ENCODE measurements at places on chromosomes 7 and 10. TPM values are rescaled to one million over a fixed set of nuclear protein-coding genes. Genes with fewer than 3 reads are reported as not detected.

The LBX1 gene
- not detected for total RNA-seq

- H3K27me3 ChIP-seq: no peaks in the 10 kb centered on the region
- peaks cover 7% of the 10 kb centered on the region for H3K4me1 ChIP-seq
- DNase-seq: no peak
- H3K27ac ChIP-seq: no peak overlapping the region
- H3K36me3 ChIP-seq: no peaks in the 10 kb centered on the region
- no peak overlapping the region for H3K4me3 ChIP-seq
These were observed 4.6 kb downstream of the STEAP2 start for GRCh38 chr7:90216080-90216674.

DNA sequence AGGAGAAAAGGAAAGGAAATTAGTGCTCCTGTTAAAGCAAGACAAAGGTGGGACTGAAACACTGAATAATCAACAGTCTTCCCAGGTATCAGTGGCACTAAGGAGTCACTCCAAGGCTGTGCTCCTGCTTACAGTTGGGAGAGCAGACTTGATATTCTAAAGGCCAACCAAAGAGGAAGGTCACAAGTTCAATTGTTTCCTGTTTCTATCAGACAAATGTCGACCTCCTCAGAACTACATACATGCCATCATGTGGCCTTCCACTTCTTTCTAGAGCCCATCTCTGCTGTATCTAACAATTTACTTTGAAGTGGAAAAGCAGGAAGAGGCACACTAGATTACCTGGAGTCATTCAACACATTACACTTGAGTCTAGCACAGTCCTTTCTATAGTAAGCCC is 3.4 kb downstream of the ZNF239 start:
- no peak overlapping the region for H3K4me3 ChIP-seq
- DNase-seq: no peak
- no peaks in the 10 kb centered on the region for H3K4me1 ChIP-seq
- H3K36me3 ChIP-seq: no peaks in the 10 kb centered on the region
- no peak overlapping the region for H3K27ac ChIP-seq

DNA sequence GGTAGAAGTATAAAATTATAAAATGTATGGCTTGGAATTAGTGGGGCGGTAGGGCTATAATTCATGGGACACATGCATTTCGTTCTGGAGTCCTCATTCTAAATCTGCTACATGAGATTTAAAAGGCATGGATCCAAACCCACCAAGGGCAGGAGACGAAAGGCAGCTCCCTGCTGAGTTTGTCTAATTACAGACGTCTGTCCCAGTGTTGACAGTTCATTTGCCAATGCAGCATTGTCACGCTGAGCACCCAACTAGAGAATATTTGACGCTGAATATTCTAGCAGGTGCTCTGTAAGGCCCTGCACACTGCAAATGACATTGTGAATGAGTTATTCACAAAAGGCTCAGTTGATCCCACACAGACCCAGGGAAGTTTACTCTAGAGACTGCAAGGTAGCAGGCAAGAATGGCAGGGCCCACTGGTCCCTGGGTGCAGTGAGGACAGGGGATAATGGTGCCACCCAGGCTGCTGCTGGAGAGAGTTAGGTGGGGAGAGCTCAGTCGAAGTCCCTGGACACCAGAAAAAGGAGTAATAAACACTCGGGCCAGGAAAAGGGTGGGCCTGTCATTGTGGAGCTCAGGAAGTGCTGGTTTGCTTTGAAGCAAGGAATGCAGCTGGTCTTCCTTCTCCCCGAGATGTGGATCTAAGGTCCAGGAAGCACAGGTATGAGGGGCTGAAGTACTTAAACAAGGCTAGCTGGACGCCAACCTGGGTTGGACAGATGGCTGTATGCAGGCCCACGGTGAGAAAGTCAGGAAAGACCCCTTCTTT is 75.0 kb upstream of the JCAD start:
- H3K36me3 ChIP-seq: no peaks in the 10 kb centered on the region
- H3K27me3 ChIP-seq: no peaks in the 10 kb centered on the region
- no peaks in the 10 kb centered on the region for H3K4me1 ChIP-seq
- H3K27ac ChIP-seq: no peak overlapping the region
- no peak for DNase-seq
- H3K4me3 ChIP-seq: no peak overlapping the region

DNA sequence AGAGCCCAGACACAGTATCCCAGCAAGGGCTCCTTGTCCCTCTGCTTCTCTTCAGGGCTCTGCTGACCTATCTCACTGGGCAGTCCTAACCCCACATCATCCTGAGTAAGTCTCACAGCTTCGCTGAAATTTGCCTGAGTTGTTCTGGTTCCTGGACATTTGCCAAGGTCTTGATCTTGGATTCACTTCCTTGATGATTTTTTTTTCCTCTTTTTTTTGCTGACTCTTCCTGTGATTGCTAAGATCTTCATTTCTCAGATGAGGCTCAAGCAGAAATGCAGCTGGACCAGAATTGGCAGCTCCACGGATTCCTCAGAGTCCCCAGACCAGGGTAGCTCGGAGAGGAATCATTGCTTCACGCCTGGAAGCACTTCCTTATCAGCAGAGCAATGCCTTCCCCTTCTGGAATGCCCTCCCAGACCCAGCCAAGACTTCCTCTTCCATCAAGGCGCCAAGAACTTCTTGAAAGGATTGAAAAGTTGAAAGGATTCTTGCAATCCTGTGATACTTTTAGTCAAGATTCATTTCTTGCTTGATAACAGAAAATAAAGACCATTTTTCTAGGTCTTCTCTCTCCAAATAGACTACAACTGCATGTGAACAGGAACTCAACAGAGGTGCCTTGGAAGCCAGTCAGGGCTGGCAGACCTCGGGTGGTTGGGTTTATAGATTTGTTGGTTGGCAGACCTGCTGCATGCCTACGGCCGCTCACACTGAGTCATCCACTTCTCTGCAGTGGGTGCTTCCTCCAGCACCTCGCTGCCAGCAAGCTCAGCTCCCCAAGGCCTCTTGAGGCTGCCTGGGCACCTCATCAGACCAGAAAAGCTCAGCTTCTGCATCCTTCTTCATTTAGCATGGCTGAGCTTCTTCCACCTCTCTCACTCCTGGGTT is 8.8 kb upstream of the AFAP1L2 start:
- H3K4me1 ChIP-seq: no peaks in the 10 kb centered on the region
- no peaks in the 10 kb centered on the region for H3K27me3 ChIP-seq
- H3K27ac ChIP-seq: no peak overlapping the region

DNA sequence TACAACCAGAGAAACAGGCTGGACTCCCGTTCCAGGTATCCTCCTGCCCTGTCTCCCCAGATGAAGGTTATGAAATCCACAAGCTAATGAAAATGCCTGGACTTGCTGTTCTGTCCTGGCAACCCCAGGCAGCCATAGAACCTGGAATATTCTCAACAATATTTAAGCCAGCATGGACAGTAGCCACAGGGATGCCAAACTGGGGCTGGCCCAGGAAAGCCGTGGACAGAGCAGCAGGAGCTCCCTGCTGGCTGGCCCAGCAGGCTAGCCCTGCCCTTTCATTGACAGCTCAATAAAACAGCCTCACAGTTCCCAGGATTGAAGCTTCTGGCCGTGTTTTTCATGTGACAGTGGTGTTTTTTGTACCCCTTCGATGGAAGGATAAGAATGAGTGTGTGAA is 230.6 kb downstream of the BMPER start:
- no peak overlapping the region for H3K4me3 ChIP-seq
- DNase-seq: no peak
- no peak overlapping the region for H3K27ac ChIP-seq
- no peaks in the 10 kb centered on the region for H3K36me3 ChIP-seq

DNA sequence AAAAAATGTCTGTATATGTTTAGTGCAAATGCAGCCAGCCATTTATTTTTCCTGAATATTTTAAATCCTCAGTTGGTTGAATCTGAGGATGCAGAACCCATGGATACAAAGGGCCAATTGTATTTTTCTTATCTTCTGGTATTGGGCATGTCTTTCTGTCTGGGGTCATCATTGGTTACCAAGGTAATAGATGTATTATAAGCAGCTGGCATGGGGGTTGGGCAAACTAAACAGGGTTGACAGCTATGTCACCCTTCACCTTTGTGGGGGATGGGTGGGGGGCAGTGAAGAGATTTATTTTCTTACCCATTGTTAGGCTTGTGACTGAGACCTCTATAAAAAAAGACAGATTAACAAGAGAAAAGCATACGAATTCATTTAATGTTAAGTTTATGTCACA is 38.8 kb downstream of the CDHR3 start:
- no peaks in the 10 kb centered on the region for H3K4me1 ChIP-seq
- no peak for DNase-seq
- no peak overlapping the region for H3K27ac ChIP-seq
- H3K36me3 ChIP-seq: no peaks in the 10 kb centered on the region
- no peaks in the 10 kb centered on the region for H3K27me3 ChIP-seq

DNA sequence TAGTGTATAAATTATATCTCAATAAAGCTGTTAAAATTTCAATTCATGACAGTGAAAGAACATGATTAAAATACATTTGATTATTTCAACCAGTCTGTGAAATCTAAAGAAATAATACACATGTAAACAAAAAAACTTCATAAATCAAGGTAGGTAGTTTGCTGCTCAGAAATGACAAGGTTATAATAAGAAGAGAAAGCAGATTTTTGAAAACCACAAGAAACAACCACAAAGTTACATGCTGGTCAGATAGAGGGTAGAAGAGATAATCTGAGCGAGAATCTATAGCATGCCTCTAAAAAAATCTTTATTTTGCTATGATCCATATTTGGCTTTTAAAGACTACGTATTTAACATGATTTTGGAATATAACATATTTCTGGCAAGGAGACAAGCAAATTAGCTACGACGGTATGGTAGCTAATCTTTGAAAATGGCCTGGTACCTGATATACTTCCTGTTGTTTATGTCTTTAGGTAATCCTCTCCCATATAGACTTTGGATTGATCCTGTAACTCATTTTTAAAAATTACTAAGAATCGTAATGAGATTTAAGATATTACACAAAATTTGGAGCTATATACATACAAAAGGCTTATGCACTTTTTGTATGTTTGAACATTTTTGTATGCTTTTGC is 23.5 kb upstream of the VCL start:
- no peak overlapping the region for H3K27ac ChIP-seq
- H3K4me1 ChIP-seq: no peaks in the 10 kb centered on the region
- no peaks in the 10 kb centered on the region for H3K36me3 ChIP-seq
- no peak for DNase-seq
- no peaks in the 10 kb centered on the region for H3K27me3 ChIP-seq

The PTPN12 gene
- 29.7 TPM for total RNA-seq

The TUBAL3 gene
- not detected for total RNA-seq

The ZPBP gene
- not detected for total RNA-seq

- no peaks in the 10 kb centered on the region for H3K27me3 ChIP-seq
- no peak overlapping the region for H3K27ac ChIP-seq
- DNase-seq: no peak
These were observed 48.9 kb upstream of the PAX2 start for GRCh38 chr10:100696477-100696901.

GRCh38 chr10:106997721-106998120 is 166.8 kb downstream of the SORCS1 start:
- no peak overlapping the region for H3K27ac ChIP-seq
- no peak overlapping the region for H3K4me3 ChIP-seq
- no peaks in the 10 kb centered on the region for H3K27me3 ChIP-seq
- no peaks in the 10 kb centered on the region for H3K4me1 ChIP-seq
- DNase-seq: no peak
- no peaks in the 10 kb centered on the region for H3K36me3 ChIP-seq

DNA sequence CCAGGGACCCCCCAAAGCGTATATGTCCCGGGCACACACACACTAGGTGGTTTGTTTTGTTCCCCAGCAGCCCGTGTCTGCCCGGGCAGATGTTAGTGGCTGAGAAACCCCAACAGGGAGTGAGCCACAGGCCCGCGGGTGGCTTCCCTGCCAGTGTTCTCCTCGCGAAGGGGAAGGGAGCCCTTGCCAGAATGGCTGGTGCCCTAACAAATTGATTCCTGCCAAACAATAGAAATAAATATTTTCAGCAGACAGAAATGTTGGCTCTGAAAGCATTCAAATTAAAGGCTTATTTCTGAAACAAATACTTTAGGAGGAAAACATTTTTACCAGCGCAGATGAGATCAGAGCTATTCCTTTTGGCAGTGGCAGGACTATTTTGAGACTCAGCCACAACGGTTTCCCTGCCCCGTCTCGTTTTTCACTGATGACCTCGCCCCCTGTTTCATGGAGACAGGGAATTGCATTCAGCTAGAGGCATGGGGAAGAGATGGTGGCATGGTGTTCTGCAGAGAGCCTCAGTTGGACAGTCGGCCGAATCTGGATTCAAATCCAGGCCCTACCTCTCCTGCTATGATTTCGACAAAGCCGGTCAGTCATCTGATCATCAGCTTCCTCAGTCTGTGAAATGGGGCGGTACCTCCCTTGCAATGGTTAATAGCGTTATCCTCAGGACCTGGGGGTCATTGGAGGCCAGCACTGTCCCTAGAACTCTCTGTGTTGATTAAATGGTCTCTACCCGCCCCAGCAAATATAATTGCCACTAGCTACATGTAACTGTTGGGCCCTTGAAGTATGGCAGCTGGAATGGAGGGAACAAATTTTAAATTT is 84.5 kb downstream of the CUX1 start:
- H3K36me3 ChIP-seq: no peaks in the 10 kb centered on the region
- no peak overlapping the region for H3K27ac ChIP-seq
- H3K4me1 ChIP-seq: no peaks in the 10 kb centered on the region
- no peaks in the 10 kb centered on the region for H3K27me3 ChIP-seq
- H3K4me3 ChIP-seq: no peak overlapping the region

- H3K27me3 ChIP-seq: no peaks in the 10 kb centered on the region
- DNase-seq: no peak
- no peak overlapping the region for H3K4me3 ChIP-seq
- peaks cover 31% of the 10 kb centered on the region for H3K4me1 ChIP-seq
These were observed 2.5 kb upstream of the WDR91 start for GRCh38 chr7:135213831-135214230.

The SYT15 gene
- 0.90 TPM for total RNA-seq

The GFRA1 gene
- 36.7 TPM for total RNA-seq

DNA sequence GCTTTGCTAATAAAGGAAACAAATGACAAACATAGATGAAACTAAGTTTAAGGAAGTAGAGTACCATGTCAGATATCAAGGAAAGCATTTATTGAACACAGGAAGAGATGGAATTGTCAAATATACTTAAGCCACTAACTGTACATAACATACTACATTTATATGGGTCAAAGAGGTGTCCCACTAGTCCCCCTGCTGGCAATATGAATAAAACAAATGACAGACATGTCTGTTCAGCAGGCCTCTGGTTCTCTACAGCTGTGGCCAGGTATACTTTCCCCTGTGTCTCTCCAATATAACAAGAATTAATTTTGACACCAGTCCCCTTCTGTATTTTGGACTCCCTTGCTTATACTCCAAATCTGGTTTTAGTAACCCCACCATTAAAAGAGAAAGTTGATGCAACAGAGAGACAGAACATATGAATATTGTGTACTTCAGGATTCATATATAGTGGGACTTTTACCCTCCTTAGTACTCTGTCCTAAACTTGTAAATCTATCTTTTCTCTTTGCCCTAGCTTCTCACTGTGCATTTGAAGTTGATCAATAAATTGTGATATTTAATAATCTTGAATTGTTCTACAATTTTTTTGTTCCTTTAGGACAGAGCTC is 42.9 kb downstream of the CD36 start:
- H3K36me3 ChIP-seq: no peaks in the 10 kb centered on the region
- H3K4me1 ChIP-seq: no peaks in the 10 kb centered on the region
- no peaks in the 10 kb centered on the region for H3K27me3 ChIP-seq
